Fibroblast of skin of scalp (primary cell): ENCODE measurements at places on chromosomes 16 and 17.

- DNase-seq = peak; percentile 62
Observed at GRCh38 chr16:1494129-1494640, 1.0 kb downstream of the TELO2 start.

GRCh38 chr16:12252616-12253015 lies 276.1 kb downstream of the SNX29 start:
- no peak for DNase-seq

- DNase-seq = no peak
Observed at GRCh38 chr17:78366109-78366848, 6.4 kb upstream of the SOCS3 start.

DNA sequence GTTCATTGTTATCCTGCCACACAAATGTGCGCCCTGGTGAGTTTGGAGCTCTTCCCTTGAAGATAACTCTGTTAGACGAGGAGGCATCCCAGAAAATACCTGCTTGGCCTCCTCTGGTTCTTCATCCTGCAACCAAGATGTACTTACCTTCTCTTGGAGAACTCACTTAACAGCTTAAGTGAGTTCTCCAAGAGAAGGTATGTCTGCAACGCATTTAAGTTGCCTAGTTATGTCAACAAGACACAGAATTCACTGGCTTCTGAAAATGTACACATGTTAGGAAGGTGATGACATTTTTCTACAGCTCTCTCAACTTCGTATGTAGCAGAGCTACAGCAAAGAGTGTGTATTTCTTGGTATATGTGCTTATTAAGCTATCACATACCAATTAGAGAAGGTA lies 78.6 kb upstream of the NOG start:
- DNase-seq = no peak

DNA sequence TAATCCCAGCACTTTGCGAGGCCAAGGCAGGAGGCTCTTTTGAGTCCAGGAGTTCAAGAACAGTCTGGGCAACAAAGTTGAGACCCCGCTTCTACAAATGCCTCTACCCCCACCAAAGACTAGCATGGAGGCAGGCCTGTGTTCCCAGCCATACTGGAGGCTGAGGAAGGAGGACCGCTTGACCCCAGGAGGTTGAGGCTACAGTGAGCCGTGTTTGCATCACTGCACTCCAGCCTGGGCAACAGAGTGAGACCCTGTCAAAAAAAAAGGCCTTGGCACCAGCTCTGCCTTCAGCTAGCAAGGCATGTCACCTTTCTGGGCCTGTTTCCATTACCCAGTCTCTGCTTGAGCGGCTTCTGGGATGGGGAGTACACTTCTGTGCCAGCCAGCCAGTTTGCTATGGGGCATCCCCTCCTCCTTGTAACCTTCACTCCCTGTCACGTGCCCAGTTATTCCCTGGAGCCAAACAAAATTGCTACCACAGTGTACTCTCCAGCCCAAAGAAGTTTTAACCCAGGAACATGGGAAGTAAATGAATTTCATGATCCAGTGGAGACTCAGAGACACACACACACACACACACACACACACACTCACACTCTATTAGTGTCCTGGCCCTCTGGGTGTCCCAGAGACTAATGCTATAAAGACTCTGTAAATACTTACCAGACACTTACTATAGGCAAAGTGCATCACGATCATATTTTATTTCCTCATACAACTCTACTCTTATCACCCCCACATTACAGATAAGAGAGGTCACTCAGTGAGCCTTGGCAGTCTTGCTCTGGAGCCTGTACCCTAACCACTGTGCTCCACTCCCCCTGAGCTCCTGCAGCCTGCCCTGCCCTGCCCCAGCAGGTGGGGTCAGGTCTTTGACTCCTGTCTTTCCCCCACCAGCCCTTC lies 2.5 kb downstream of the CISD3 start:
- no peak for DNase-seq

DNA sequence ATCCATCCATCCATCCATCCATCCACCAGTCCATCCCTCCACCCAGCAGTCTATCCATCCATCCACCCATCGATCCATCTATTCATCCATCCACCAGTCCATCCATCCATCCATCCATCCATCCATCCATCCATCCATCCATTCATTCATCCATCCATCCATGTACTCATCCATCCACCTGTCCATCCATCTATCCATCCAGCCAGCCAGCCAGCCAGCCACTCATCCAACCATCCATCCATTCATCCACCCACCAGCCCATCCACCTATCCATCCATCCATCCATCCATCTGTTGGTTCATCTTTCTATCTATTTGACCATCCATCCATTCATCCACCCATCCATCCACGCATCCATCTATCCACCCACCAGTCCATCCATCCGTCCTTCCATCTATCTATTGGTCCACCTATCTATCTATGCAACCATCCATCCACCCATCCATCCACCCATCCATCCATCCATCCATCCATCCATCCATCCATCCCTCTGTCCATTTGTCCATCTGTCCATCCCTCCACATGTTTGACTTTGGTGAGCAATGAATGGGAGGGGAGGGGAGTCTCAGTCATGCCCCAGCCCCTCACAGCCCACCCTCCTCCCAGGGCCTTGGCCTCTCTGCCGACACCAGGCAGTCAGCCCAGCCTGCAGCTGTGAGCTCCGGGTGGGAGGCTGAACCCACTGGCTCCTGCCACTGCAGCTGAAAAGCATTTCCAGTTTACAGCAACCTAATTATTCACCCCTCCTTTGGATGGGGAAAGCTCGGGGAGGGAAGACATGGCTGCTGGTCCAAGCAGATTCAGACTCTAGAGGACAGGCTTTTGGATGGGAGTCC lies 38.1 kb upstream of the SSTR5 start:
- no peak for DNase-seq

- peak; percentile 66 for DNase-seq
Observed at GRCh38 chr17:46154151-46154816, 38.9 kb downstream of the KANSL1 start.

DNA sequence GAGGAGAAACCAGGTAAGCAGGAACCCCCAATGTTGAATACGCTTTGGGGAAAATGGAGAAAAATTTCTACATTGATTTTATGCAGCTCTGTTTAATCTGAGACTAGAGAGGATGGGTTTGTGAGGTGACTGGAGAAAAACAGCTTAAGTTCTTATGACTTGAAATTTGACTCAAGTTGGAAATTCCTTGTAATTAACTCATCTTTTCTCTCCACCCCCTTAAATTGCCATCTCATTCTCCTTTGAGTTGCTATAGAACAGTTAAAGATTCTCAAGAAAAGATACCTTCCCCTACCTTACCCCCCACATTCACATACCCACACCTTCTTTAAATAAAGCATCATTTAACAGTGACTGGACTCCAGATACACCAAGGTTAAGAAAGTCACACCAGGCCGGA lies 24.2 kb downstream of the ZNRF1 start:
- DNase-seq = peak; percentile 41

DNA sequence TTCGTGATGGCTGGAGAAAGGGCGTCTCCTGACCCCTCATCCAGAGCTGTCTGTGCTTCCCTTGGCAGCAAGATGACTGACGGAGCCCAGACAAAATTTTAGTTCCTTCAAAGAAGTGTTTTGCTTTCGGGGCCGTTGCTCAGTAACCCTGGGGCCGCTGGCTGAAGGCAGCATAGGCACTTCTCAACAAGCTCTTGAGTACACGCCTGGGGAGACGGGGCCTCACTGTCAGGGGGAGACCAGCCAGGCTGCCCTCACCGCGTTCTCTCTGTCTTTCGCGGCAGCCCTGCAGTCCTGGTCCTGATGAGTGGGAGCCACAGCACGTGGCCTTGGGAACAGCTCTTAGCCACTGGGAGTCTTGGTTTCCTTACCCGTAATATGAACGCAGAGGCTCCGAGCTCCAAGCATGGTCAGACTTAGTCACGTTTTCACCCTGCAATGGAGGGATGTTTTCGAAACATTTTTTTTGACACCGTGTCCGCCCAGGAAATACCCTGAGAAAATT lies 86.0 kb downstream of the IRF8 start:
- DNase-seq = no peak

- no peak for DNase-seq
Observed at GRCh38 chr17:67328026-67328425, 38.4 kb downstream of the PSMD12 start.

GRCh38 chr17:72872396-72872795 lies 220.1 kb downstream of the SLC39A11 start:
- peak; percentile 46 for DNase-seq

DNA sequence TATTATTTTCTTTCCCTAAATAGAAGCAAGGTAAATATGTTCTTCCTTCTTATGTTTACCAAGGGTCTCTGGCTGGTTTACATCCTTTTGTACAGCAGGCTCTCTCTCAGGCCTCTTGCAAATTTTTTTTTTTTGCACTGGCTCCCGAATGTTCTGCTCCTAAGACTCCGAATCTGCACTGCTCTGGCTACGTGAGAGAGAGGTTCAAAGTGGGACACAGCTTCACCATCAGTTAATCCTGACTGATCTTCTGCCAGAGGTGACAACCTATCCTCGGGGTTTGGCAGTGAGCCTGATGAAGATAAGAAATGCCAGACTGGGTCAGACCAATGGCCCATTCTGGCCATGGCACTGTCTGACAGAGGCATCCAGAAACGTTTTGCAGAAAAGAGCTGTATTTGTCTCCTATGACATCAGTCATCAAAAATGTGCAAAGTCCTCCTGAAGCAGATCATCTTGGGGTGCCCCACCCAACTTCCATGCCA lies 136.9 kb downstream of the GRIN2A start:
- DNase-seq = no peak

DNA sequence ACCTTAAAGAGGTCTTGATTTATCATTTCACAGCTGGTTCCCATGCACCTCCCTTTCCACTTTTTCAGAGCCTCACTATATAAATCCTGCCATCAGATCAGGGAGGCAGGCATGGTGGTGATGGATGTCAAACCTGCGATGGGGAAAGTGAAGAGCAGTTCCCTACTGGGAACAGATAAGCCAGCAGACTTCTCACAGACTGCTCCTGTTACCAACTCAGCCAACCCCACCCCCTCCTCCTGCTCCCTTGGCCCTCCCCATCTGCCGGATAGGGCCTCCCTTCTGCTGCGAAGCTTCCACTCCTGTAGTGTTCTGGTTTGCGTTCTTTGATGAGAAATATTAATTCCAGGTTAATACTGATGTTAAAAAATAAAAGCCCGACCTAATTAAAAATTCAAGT lies 232.1 kb downstream of the STX8 start:
- no peak for DNase-seq

DNA sequence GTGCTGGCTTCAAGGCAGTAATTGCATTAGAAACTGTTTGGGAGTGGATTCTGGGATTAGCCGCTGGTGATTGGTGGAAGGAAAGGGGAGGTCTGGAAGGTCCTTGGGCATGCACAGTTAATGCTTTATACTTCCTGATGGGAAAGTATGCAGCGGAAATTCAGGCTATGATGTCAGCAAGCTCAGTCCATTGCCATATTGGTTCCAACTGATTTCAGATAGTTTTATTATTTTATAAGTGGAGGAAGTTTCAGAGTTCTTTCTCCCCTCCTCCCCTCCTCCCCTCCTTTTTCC lies 8.1 kb upstream of the CMTR2 start:
- DNase-seq = no peak

GRCh38 chr17:21295036-21295952 lies 10.8 kb downstream of the MAP2K3 start:
- DNase-seq = no peak

- DNase-seq = peak; percentile 68
Observed at GRCh38 chr17:62804822-62805221, 3.3 kb downstream of the MARCHF10 start.

DNA sequence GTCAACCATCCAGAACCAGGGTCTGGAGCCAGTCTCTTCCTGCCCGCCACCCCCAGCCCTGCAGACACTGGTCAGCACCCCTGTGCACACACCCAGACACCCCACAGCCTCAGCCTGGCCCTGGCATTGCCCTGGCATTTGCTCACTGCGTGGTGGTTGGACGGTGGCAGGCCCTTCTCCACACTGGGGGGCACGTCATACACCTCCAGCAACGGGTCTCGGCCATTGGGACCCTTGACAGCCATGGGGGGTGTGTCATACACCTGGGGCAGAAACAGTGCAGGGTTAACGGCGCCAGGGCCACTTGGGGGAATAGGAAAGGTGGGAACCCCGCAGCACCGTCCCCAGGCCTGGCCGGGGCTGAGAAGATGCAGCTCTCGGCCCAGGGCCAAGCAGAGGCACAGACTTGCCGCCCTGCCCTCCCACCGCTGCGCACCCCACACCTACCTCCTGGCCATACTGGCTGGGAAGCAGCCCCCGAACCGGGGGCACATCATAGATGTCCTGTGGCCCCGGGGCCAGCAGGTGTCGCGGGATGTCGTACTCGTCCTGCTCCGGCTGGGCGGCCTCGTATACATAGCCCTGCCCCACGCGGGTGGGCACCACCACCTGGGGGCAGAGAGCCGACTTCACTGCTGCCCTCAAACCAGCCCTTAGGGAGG lies 14.6 kb downstream of the BCAR1 start:
- DNase-seq = no peak

- no peak for DNase-seq
Observed at GRCh38 chr17:5759501-5759925, 175.2 kb upstream of the NLRP1 start.

- DNase-seq = no peak
Observed at GRCh38 chr16:86953631-86954391, 363.4 kb downstream of the C16orf95 start.

DNA sequence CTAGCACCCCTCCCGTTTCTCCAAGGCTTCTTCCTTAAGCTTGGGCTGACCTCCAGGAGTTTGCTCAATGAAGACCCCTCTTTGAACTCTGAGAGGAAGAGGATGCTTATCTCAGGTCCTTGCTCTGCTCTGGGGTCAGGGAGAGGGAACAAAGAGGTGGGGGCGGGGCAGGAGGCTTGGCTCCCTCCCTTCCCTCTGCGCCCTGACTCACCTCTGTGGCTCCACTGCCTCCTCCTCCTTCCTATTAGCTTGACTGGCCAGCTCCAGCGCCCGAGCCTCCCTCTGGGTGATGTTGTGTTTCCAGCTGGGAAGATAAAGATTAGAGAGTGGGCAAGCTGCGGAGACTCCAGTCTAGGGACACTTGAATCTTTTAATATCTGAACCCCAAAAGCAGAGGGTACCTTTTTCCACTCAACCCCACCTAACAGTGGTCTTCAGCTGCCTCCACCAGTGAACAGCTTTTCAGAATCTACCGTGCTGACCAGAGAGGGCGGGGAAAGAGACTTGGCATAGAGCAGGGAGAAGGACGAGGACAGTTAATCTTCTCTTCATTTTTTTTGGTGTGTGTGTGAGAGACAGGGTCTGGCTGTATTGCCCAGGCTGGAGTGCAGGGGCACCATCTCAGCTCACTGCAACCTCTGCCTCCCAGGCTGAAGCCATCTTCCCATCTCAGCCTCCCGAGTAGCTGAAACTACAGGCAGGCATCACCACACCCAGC lies 6.7 kb downstream of the GIP start:
- DNase-seq = peak; percentile 47

DNA sequence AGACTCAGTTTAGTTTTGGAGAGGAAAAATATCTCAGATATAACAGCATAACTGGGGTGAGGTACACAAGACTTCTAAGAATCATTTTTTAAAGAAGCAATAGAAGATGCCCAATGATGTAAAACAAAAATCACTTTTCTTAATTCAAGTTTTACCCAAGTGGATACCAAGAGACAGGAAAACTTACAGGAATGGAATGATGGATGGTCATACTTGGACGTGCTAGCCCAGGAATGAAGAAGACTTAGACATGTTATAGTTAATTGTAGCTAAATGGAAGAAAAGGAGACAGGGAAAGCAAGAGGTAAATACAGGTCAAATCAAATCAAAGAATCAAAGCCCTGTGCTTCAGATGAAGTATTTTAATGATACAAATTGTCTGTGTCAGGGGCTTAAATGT lies 312.7 kb upstream of the KCNJ16 start:
- peak; percentile 34 for DNase-seq

GRCh38 chr16:85461814-85462713 lies 151.1 kb upstream of the GSE1 start:
- peak; percentile 39 for DNase-seq
